ENCODE measurements at places on chromosomes 3 and 15. TPM values are rescaled to one million over a fixed set of nuclear protein-coding genes. Genes with fewer than 3 reads are reported as not detected.
A peak's percentile ranks its signal among the peaks of the same experiment; 100 is the strongest.

GRCh38 chr15:62983956-62984355 lies 58.6 kb upstream of the TPM1 start:
- ATAC-seq, result no peak

GRCh38 chr3:160950542-160950941 lies 154.6 kb downstream of the B3GALNT1 start:
- ATAC-seq, result no peak

- no peak for ATAC-seq
Observed at GRCh38 chr3:101143012-101143411, 149.8 kb upstream of the ABI3BP start.

DNA sequence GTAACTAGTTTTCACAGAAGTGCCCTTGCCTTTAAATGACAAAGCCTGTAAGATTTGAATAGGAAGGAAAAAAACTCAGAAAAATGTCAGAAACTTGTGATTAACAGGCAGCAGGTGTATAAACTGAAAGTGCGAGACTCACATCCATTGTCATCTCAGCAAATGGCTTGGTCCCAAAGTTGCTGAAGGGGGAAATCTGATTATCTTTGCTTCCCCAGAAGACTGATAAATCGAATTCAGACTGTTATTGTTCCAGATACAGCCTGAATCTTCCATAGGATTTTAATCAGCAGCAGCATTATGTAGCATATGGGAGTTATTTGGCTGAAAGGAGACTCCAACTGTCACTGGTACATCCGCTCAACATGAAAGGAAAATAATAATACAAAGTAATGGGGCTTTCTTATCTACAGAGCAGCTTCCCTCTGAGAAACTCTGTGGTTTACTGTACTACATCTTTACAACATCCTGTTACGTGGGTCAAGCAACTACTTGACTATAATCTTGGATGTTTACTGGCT lies 550.4 kb upstream of the CCDC54 start:
- no peak for ATAC-seq

DNA sequence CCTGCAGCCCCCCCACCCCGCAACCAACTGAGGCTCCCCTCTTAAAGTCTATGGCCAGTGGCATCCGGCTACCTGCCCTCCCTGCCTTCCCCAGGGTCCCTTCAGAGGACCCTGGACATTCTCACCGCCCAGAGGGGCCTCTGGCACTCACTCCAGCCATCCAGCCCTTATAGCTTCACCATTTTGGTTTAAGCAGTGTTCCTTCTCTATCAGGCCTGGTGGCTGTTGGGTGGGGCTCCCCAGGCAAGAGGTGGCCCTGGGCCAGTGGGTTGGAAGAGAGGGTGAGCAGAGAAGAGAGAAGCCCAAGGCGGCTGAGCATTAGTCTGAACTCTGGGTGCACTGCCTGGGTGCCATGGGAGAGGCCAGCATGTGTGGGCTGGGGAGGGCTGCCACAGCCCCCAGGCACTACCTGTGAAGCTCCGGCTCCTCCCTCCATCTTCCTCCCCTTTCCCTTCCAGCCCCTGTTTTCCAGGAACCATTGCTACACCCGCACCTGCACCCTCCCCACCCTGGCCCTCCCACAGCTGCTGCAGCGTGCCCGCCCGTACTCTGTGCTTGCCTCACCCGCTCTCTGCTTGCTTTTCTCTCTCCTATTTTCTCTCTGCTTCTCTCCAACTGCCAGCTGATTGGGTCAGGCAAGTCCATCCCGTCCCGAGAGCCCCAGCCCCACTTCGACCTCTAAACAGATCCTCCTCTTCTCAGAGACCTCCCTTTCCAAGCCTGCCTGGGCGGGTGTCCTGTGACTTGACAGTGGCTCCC lies 168.2 kb downstream of the TBC1D2B start:
- no peak for ATAC-seq

- ATAC-seq, result no peak
Observed at GRCh38 chr3:28234454-28234853, 7.0 kb upstream of the CMC1 start.

DNA sequence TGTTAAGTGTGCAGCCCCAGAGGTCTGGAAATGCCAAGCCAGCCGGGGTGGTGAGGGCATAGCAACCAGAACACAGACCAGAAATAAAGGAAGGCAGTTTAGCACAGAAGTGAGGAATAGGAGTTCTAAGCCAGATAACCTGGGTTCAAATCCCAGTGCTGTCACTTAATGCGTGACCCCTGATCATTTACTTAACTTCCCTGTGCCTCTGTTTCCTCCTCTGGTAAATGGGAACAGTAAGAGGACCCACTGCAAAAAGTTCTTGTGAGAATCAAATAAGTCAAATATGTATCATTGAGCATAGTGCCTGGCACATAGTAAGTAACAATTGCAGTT lies 125.2 kb upstream of the ARHGEF3 start:
- ATAC-seq, result no peak

- no peak for ATAC-seq
Observed at GRCh38 chr15:101536875-101537405, 47.4 kb upstream of the PCSK6 start.

DNA sequence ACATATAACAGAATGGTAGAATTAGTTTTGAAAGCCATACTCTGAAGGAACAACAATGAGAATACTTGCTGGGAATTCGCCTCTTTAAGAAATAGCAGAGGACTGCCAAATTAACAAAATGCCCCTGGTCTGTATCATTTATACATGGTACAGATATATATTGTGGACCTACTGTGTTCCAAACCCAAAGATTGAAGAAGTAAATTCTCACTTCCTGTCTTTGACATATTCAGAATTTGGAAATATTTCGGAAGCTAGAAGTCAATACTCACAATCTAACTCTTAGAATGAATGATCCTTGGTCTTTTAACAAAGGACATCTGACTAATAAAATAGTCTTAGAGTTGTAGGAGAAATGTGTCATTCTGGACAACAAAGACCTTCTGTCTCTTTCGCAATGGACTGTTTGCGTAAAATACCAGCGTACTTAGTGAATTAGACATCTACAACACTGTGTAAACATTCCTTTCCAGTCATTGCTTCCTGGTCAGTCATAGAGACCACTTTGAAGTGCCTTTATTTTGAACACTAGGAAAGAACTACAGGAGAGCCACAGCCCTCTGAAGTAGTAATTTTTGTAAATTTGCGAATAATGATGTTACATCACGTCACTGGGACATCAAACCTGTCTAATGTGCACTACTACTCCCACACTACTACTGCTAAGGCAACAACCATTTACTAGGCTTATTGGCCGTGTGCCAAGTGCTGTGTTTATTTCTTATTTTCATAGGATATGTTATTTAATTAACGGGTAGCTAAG lies 68.0 kb downstream of the CHL1 start:
- no peak for ATAC-seq

DNA sequence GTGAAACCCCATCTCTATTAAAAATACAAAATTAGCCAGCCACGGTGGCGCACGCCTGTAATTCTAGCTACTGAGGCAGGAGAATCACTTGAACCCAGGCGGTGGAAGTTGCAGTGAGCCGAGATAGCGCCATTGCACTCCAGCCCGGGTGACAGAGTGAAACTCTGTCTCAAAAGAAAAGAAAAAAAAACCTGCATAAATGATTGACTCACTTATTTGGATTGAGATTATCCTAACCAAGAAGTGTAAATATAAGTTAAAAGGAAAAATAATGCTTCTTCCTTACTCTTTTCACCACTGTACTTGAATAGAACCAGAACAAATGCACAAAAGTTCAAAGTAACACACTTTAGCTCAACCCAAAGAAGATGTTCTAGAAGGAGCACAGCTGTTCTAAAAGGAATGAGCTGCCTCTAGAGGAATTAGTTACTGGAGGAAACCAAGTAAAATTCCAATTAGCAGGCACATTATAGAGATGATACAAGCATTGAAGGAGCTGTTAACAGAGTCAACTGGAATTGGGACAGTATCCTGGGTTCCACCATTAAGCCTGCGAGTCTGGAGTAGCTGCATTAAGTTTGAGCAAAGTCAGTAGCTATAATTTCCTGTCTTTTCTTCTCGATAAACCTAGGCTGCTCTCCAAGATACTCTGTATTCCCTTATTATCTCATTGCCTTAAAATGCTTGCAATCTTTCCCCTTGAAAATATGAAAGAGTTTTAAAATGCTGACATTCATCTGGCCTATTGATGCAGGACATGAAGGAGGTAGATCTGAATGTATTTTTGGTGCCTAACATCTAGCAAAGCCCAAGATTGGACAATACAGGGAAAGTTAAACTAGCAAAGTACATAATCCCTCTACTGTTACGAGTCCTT lies 9.5 kb downstream of the MTHFS start:
- no peak for ATAC-seq

DNA sequence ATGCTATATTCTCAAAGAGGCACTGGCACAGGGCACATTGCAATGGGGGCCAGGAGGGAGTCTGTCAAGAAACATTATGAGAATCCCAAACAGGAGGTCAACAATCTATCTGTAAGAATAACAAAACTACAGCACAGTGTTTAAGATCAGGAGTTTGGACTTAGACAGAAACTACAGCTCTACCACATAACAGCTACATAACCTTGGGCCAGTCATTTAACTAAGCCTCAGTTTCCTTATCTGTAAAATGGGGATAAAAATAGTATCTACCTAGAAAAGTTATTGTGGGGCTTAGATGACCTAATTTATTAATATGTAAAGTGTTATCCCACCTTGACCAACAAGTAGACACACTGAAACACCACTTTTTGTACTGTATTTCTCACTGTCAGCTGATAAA lies 9.9 kb downstream of the B4GALT4 start:
- ATAC-seq, result peak; percentile 52

Gene OXSR1
- 78.4 TPM for total RNA-seq

Gene FBN1
- 1.6 TPM for total RNA-seq

Gene KBTBD13
- total RNA-seq, result not detected

Gene ACKR4
- total RNA-seq, result not detected
